ENCODE measurements at places on chromosomes 7 and 10. TPM values are rescaled to one million over a fixed set of nuclear protein-coding genes. Genes with fewer than 3 reads are reported as not detected.

DNA sequence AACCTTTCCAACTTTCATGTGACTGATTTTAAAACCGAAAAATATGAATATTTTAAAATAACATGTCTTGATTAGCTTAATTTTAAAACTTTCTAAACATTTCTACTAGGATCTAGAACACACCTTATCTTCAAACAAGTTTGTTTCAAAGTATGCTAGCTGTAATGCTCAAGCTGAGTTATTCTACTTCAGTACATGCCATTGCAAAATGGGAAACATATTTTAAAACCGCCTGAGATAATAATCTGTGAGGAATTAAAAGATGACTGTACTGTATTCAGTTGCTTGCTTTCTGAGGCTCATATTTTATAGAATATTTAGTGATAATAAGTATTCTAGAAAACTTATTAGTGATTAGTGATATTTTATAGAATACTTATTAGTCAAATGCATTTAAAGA lies 99.6 kb downstream of the LMBR1 start:
- no peak overlapping the region for H3K4me3 ChIP-seq
- H3K27me3 ChIP-seq, result no peaks in the 10 kb centered on the region
- peaks cover 4% of the 10 kb centered on the region for H3K4me1 ChIP-seq

DNA sequence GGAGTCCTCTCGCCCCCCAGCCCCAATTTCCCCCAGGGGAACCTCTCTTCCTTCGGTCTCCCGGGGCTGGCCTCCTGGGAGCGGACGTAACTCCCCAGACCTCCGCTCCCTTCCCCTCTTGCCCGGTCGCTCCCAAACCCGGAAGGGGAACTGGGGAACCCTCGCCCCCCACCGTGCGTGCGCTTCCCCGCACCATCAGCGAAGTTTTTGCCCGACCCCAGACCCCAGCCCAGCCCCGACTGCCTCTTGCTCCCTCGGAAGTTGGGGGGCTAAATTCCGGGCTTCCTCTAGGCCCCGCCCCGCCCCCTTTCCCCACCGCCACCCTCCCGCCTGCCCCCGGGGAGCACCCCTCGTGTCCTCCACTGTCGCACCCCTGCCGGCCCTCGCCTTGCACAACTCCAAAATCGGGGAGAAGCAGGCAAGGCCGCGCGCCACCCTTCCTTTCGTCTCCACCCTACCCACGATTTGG lies 436 bp downstream of the GNB2 start:
- H3K27me3 ChIP-seq, result no peaks in the 10 kb centered on the region
- no peak overlapping the region for H3K27ac ChIP-seq
- H3K36me3 ChIP-seq, result peaks cover 19% of the 10 kb centered on the region
- H3K4me3 ChIP-seq, result peak overlapping the region; percentile 83
- H3K4me1 ChIP-seq, result no peaks in the 10 kb centered on the region
- DNase-seq, result no peak

DNA sequence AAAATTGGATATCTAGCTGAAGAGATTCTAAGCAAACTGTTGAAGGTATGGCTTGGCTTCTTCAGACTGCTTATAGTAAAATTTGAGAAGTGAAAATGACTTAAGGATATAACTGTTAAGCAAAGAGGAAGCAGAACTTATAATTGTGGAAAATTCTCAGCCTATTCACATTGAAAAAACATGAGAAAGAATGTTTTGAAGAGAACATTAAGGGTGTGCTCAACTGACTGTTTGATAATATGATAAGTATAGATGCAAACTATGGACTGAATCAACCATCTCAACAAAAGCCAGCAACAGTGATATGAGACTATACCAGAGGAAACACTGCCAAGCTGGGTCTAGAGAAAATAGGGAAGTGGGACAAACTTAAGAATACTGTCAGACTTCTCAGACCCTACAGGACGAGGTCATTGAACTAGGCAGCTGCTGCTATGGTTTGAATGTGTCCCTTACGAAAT lies 133.1 kb upstream of the PPP1R3A start:
- H3K4me3 ChIP-seq, result no peak overlapping the region
- no peaks in the 10 kb centered on the region for H3K4me1 ChIP-seq
- no peaks in the 10 kb centered on the region for H3K27me3 ChIP-seq

- no peak overlapping the region for H3K27ac ChIP-seq
- H3K27me3 ChIP-seq, result no peaks in the 10 kb centered on the region
- H3K4me3 ChIP-seq, result no peak overlapping the region
- no peak for DNase-seq
- no peaks in the 10 kb centered on the region for H3K4me1 ChIP-seq
These were observed 315.1 kb downstream of the TNS3 start for GRCh38 chr7:47266799-47267198.

The SPDYE9 gene
- total RNA-seq, result not detected
